ENCODE measurements at places on chromosomes 5 and 9.

GRCh38 chr5:158606233-158606632, 493.5 kb downstream of the EBF1 start:
- DNase-seq = no peak

DNA sequence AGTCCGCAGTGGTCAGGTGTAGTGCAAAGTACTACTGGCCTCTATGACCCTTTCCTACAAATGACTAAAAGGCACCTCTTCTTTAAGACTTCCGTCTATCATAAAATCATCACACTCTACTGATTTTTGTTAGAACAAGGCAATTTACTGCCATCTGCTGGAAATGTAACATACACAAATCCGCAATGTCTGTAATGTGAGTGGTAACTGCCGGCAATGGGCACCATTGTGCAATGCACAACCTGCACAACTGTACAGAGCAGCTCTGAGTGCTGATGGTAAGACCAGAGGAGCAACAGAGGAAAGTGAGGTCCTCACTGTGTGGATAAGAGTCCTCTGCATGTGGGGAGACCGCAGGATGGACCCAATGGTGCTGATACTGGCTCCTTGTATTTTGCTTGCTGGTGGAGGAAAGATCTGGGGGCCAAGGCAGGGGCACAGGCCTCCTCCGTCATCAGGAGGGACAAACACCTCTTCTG, 103.7 kb downstream of the ATPSCKMT start:
- DNase-seq = peak; percentile 52

DNA sequence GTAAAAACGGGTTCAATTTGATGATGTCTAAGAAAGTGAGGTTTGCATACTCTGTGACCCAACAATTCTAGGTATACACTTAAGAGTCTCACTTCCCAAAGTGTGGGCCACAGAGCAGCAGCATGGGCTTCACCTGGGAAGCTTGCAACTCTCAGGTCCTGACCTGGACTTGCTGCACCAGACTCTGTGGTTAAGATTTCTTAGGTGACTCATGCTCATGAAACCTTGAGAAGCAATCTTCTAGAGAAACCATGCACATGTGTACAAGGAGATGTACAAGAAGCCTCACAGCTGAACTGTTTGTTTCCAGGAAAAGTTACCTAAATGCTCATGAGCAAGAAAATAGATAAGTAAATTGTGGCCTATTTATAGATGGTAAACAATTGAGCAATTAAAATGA, 30.0 kb downstream of the DNAJC21 start:
- peak; percentile 43 for DNase-seq

DNA sequence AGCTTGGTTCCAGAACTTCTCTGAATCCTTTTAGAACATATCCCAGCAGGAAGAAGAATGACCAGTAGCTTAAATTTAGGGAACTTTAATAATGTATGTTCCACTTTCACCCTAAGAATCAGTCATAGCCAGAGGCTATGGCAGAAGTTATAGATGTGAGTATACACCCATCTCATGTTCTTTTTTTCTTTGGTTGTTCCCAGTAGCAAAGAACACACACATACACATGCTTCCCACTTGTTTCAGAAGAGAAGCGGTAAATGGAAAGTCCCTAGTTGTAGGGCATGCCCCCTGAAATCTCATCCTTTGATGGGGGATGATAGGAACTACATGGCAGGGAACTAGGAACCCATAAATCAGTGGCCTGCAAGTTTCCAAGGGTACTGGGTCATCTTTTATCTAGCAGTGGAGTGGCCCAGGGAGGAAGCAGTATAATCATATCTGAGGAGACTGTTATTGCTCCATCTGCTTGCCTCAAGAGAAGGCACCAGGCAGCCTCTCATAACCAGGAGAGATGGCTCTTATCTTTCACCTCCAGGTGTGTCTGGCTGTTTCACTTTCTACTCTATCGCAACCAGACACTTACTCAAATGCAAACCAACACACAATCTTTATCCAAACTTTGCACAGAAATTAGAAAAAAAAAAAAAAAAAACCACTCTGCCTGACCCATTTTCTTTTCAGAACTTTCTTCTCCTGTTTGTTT, 109.5 kb downstream of the SNCAIP start:
- no peak for DNase-seq

- no peak for DNase-seq
These were observed 195.4 kb downstream of the NR2F1-AS1 start for GRCh38 chr5:93385655-93386054.

GRCh38 chr5:132227485-132228240, at the start of gene P4HA2:
P4HA2 (minus strand) TSS chr5:132227853; CDS start chr5:132218626, 9,227 bp downstream.
- DNase-seq = peak; percentile 77

DNA sequence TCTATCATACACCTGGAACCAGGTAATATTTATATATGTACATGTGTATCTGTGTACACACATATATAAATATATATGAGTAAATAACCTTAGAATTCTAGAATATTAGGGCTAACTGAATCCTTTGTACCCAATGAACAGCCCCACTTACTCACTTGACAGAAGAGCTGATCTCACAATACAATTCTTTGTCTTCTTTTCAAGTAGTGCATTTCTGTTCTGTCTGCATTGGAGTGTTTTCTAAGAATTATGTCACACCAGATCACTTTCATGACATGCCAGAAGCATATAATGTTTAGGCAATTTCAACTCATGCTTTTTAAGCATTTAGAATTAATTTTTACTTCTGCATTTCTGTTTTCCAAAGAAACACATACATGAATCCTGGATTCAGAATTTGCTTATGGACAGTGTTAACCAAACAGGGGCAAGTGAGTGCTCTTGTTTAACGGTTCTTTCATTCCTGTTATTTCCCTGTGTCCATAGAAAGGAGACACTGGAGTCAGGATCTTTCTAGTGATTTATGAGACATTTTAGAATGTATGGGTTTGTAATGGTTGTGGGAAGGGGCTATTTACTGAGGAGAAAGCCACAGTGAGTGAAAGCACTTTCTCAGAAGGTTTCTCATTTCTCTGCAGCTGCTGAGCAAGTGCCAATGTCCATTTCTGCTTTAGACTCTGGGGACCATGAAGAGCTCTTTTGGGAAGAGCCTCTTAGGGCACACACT, 123.2 kb downstream of the RMI1 start:
- no peak for DNase-seq

DNA sequence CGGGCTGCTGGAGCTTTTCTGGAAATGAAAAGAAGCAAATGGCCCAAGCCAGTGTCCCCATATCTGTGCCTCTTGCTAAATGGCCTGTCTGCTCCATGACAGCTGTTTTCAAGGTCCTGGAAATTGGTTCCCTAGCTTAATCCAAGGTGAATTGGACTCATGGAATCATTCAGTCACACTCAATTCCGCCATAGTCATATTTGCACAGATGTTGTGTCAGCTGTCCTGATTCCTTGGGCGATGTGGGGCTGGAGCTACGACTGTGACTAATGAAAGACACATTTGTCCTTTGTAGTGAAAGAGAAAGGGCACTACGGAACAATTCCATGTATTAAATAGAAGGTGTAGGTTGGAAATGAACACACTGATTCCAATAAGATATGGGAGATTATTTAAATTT, 102.9 kb upstream of the MEGF10 start:
- no peak for DNase-seq

- no peak for DNase-seq
These were observed 2.5 kb upstream of the FSD1L start for GRCh38 chr9:105445203-105445881.

- DNase-seq = no peak
These were observed 279.6 kb upstream of the GRAMD2B start for GRCh38 chr5:126143622-126144021.

- no peak for DNase-seq
These were observed 499.6 kb upstream of the TRPC7 start for GRCh38 chr5:136864960-136865359.

GRCh38 chr5:141753971-141754713, 72.1 kb upstream of the ARAP3 start:
- DNase-seq = peak; percentile 40

DNA sequence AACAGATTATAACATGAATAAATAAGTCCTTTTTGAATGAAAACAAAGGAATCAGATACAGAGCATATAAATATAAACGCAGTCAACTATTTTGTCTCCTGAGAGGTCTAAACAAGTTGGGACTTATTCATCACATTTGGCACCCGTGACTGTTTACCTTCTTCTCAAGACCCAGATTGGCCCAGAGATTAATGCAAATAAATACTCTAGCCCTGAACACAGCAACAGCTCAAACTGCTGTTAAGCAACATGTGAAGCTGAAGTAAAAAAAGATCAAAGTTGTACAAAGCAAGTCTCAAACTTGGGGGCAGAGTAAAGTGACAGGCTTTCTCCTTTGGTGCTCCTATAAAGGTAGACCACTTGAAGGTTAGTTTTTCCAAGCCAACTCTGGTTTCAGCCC, 95.0 kb upstream of the NR5A1 start:
- no peak for DNase-seq

GRCh38 chr5:14261235-14261634, 118.1 kb downstream of the TRIO start:
- DNase-seq = no peak

- DNase-seq = no peak
These were observed 16.6 kb downstream of the SPTLC1 start for GRCh38 chr9:92098638-92099037.

DNA sequence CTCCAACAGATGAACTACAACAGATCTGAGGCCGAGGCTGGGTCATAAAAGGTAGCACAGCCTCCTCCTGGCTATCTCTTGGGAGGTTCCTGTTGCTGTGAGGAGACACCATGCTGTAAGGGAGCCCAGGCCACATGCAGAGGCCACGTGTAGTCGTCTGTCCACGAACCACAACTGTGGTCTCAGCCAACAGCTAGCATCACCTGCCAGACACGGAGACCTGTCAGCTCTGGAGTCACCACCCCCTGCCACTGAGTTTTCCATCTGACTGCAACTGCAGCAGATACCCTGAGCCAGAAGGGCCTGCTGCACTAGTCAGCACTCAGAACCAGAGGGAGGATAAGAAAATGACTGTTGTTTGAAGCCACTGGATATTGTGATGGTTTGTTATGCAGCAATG, 12.7 kb upstream of the GOLM1 start:
- no peak for DNase-seq

DNA sequence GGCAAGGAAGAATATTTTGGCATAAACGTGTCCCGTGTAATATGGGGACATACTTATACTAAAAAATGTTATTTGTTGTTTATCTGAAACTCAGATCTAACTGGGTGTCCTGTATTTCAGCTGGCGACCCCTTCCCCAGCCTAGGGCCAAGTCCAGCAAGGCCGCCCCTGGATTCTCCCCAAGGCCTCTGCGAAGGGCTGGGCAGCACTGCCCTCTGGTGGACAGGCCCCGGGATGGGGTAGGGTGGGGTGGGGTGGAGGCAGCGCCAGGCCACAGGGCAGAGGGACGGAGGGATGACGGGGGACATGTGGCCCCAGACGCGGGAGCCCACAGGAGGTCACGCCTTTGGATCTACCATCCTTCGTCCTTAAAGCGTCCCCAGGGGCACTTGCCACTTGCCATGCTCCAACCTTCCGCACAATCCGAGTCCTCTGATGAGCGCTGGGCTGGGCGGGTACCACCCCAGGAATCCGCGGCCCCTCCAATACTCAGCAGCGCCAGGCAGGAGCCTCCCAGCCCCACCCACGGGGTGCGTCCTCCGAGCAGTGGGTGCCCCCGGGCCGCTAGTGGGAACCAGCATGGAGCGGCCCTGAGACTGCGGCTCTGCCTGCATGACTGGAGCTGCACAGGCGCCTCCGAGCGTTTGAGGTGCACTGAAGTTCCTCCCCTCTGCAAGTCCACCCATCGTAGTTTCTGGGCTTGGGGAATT, 7.1 kb upstream of the AGPAT2 start:
- no peak for DNase-seq

Measured in fibroblast of skin of right quadriceps (primary cell).